ENCODE measurements at places on chromosomes 6 and 20.

DNA sequence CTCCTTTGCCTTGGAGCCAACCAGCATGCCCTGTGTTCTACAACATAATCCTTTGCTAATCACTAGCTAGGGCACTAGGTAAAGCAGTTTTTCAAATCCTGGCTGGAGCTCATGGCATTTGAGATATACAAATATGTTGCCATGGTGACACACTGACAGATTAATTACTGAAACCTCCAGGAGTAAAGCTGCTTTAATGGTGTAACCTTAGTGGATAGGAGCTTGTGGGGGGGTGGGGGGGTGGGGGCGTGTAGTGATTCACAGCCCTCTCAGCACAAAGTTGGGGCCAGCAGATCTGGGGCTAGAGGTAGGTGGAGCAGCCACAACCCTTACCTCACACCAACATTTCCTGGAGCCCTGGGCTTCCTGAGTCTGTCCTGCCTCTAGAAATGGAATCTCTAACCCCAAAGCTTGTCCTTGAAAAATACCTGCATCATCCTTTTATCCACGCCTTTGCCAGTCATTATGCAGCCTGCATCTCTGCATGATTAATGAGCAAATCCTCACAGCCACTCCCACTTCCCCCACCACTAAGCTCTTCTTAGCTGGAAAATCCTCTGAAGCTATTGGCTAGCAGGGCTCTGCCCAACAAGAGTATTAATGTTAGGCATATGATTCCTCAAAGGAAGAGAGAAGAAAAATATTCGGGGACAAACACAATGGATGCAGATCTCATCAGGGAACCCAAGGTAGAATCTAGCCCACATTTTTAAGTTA, 84.5 kb upstream of the PRND start:
- no peak for DNase-seq

GRCh38 chr6:130527173-130527572, 161.4 kb downstream of the TMEM200A start:
- DNase-seq, result no peak

DNA sequence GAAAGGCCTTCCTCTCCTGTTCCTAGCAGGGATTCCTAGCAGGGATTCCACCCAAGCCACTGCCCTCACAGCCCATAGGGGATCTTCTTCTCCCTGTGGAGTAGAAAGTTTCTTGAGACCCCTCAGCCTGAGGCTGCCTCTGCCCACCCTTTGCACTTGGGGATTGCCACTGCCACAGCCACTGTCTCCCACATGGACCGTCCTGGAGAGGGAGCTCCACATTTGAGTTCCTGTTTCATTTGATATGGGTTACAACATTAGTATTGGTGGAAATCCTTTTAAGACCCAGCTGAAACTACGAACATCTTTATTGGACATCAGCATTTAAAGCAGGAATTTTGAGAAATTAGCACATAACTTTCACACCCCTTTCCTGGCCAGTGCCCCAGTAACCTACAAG, 25.6 kb downstream of the HLA-G start:
- DNase-seq, result no peak

DNA sequence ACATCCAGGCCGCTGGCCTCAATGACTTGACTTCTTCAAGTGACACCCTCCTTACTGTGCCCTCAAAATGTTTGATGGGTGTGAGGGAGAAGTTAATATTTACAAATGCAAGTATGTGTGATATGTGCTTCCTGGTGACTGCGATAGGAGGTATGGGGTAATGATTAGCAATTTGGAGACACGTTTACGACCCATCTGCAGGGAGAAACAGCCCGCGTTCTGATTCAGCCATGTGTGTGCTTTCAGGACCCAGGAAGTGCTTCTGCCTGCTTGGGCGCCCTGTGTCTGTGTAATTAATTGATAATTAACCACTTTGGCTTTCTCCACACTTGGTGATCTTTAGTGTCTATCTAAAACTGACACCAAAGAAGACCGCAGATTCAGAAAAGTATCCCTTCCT, 25.0 kb downstream of the SIRPA start:
- no peak for DNase-seq

GRCh38 chr20:49185071-49185761, 2.9 kb downstream of the STAU1 start:
- no peak for DNase-seq

- no peak for DNase-seq
These were observed 33.9 kb downstream of the SCAF8 start for GRCh38 chr6:154767003-154767723.

DNA sequence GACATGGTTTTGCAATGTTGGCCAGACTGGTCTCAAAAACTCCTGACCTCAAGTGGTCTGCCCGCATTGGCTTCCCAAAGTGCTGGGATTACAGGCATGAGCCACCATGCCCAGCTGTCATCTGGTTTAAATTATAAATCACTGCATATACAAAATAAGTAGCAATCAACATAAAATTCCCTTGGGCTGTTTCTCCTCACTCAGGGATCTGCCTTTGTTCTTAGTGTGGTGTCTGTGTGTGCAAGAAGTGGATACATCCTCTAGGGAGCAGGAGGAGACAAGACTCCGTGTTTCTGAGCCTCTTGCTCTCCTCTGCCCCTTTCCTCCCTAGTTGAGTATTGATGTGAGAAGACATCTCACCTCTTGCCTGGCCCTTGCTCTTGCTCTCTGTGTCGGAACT, 65.2 kb upstream of the ADGRF4 start:
- no peak for DNase-seq

DNA sequence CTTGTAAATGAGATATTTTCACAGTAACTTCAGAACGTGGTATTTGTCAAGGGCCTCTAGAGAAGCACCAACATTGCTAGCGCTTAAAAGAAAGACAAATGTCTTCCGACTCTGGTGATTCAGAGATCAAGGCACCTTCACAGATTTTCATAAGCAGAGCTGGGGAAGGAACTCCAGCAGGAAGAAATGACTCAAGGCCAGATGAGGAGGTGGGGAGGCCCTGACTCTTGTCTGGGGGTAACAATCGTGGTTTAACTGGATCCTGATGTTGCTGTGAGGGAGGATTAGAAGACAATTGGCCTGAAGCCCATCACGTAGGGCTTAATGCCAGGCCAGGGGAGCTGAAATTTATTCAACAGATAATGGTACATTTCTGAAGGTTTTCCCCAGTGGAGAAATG, 122.9 kb upstream of the QKI start:
- DNase-seq, result no peak

DNA sequence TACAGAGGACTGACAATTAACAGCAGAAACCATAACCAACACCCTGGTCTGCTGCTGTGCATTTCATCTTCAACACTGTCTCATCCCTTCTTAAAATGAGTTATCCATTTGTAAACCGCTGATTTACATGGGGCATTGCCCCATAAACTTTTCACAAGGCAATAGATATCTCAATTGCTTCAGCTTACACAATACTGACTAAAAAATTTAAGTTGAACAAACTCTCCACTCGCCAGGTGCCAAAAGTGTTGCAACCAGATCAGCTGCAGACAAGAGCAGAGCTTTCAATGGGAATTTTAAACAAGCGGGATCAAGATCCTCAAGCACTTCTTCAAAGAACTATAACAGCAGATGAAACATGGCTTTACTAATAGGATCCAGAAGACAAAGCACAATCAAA, 183.0 kb downstream of the TASP1 start:
- no peak for DNase-seq

DNA sequence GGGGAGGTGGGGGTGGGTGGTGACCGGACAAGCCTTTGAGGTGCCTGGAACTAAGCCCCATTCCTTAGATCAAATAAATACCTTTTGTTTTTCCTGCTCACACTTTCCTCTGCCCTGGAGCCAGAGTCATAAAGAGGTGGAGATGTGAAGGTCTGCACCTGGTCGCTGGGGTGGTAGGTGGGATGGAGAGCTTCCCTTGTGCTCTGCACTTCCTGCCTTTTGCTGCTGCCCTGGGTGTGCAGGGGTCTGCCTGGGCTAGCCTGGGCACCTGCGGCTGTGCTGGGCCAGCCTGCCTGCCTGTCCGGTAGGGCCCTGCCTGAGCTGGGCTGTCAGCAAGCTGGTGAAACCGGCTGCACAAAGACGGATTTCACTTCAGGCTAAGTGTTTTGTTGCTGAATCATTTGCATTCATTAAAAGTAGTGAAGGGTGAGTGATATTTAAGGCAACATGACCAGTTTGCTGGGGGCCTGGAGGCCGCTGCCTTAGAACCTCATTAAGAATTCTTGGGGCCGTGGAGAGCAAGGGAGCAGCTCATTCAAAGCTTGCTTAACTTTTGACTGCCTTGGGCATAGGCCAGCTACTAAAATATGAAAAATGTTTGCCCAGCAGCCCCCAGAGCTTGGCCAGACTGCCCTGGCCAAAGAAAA, 20.5 kb downstream of the PTK7 start:
- no peak for DNase-seq

- DNase-seq, result peak; percentile 2
These were observed 312.5 kb downstream of the EYA4 start for GRCh38 chr6:133553652-133554051.

DNA sequence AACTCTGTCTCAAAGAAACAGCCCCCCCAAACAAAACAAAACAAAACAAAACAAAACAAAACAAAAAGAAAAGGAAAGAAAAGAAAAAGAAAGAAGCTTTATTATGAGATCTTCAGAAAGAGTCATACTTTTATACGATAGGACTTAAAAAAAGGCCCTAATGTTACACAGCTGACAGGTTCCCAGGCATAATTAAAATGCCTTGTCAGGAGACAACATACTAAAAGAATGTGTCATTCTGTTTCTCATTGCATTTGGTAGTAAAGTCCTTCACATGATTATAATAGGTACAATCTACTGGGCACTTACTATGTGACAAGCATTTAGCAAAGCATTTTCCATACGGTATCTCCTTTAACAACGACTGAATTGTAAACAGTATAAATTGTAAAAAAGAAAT, 36.4 kb upstream of the RPN2 start:
- no peak for DNase-seq

DNA sequence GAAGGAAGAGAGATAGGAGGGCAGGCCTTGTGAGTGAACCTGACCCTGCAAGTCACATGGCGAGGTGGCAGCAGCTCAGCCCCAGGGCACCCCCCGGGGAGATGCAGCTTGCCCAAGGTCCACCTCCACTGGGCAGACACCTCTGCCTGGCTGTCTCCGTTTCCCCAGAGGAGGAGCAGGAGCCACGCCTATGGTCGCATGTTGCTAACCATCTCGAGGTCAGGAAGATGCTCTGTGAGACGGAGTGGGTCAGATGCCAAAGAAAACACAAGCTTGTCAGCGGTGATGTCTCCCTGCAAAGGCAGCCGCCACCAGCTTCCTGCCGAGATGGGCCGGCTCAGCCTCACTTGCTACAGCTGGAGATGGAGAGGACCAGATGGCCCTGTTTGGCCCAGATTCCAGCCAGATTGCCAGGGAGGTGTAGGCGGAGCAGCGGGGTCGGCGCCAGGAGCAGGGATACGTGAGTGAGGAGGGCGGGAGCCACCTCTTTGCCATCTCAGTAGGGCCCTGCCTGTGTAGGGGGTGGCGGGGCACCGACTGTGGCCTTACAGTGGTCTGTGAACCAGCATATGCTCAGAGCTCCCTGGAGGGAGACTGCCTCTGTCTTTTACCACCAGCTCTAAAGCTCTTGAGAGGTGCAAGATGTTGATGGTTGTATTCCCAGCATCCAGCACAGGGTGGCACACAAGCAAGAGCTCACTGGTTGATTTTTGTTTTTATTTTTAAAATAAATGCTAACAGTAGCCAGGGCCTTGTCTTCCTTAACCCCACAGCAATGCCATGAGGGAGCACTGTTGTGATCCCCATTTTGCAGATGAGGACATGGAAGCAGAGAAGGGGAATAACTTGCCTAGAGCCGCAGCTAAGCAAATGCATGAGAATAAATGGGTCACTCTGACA, 42.9 kb upstream of the FAM83D start:
- DNase-seq, result no peak

DNA sequence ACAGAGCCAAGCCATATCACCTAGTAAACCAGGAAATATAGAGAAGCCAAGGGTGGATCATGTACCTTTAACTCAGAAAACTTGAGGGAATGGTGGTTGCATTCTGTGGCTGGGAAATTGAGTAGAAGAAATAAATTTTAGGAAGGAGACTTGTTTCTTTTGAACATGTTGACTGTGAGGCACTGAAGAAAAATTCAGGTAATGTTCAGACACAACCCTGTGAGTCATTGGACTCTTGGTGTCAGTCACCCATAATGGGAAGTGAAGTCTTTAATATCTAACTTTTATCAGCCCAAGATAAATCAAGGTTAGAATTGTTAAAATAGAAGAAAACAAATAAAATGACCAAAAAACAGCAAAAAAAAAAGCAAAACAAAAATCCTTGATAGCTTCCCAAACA, 98.8 kb upstream of the GRIK2 start:
- DNase-seq, result no peak

DNA sequence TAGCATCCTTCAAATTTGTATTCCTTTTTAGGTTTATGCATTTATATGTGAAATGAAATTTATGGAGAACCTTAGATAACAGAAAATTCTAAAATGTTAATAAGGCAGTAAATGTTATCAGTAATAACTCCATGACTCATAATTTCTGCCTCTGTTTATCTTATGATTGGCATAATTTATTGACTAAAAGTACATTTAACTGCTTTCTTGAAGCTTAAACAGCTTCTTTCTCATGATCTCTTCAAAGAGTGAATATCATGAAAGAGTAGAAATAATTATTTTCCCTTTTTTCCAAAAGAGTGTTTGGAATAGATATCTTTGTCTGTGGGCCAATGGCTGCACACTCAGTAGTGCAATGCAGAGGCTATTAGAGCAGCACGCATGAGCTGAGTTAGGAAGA, 91.3 kb downstream of the SHLD1 start:
- DNase-seq, result no peak

DNA sequence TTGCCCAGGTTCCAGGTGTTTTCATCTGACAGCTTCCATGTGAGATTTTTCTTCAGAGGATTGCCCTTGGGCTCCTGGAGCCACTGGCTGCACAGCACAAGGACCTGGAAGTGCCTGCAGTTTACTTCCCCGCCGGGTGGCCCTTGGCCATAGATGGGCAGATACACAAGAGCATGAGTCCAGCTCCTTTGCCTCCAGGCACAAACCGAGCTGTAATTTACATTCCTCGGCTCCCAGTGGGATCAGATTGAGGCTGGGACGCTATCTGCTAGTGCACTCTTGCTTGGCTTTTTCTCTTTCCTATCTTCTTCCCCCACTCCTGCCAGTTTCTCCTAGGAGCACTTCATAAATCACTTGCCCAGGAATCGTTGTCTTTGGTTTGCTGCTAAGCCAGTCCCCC, 85.4 kb upstream of the RALY start:
- DNase-seq, result no peak

GRCh38 chr6:99613409-99613704, 6.7 kb downstream of the PRDM13 start:
- no peak for DNase-seq

GRCh38 chr20:46078954-46079353, 10.8 kb downstream of the NCOA5 start:
- no peak for DNase-seq

DNA sequence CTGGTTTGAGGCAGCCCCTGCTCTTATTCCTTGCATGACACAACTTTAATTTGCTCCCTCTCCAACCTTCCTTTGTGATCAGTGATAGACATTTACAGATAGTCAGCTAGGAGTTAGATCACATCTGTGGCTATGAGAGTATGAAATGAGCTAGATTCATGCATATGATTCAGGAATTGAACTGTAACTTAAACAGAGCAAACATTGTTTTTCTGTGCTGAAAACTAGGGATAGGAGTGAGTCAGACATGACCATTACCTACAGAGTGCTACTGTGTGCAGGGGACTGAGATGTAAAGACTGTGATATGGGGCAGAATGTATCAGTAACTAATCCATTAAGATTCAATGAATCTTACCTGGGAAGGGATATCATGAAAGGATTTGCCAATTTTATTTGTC, 279.4 kb upstream of the SPTLC3 start:
- DNase-seq, result no peak
